ENCODE measurements at places on chromosomes 4 and X.

GRCh38 chrX:66167431-66167830 lies 3.4 kb downstream of the HEPH start:
- DNase-seq, result no peak

- DNase-seq, result no peak
Measured at GRCh38 chr4:109648997-109649575, 54.2 kb downstream of the CASP6 start.

DNA sequence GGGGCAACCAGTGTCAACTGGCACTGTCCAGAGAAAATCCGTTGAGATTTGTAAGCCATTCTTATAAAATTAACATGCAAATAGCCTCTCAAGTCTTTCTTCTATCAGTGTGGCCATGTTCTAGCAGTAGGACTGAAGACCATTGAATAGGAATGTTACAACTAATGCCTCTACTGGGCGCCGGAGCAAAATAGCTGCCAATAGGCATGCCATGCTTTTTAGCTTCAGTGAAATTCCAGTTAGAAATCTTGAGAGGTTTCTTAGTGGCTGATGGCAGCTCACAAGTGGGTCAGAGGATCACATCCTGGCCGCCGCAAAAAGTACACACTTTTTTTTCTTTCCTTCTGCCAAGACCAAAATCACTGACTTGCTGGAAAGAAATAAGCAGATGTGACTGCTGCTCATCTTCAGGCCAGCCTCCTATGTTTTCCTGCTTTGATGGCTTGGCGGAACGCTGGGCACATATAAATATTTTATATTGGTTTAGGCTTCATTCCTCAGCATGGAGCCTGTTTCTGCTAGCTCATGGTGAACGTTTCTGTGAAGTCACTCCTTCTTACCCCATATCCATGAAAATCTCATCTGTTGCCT lies 293.1 kb downstream of the TENM3 start:
- DNase-seq, result no peak

DNA sequence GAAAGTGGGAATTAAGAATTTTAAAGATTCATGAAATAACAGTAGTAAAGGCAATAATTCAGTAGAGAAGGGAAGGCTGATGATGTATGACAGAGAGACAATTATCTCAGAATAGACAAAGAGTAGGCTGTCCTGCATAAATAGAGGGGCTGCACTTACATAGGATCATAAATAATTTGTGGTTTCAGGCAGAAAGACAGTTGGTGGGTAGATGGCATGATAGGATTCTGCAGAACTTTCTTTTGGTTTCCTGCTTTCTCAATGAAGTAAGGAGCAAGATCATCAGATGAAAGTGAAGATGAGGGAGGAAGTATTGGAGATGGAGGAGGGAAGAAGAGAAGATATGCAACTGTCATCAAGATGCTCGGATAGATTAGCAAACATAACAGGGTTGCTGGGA lies 604.9 kb upstream of the ZFP42 start:
- DNase-seq, result no peak

DNA sequence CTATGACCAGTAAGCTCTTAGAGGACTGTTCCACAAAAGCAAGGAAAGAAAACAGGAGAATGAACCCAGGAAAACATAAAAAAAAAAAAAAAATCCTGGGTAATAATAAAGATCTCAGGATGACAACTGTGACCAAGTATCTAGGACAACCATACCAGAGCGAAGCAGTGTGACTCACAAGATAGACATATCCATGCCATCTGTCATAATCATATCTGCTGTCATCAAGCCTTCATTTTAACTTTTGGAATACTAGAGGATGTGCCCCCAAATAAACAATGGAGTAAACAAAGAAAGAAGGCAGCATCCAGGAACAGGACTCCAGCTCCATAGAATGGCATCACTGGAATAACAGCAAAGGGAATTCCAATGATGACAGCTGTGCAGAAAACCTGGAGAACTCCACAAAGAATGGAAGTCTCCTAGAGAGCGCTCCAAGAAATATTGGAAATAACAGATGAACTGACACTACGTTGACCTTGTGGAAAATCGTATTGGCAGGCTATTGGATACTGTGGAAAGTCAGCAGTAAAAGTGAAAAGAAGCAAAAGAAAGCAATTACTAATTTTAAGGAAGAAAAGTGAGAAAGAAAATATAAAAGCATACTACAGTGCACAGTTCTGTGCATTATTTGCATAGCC lies 35.3 kb downstream of the HPGDS start:
- DNase-seq, result no peak

Data from activated effector memory CD4-positive, alpha-beta T cell treated with anti-CD3 and anti-CD28 coated beads, Interleukin-2, amount 50 U/mL, for 16 hours (primary cell).